ENCODE measurements at places on chromosomes 7 and 10.

GRCh38 chr10:90526721-90527120 lies 331.1 kb downstream of the HTR7 start:
- ATAC-seq = no peak

- no peak for ATAC-seq
Measured at GRCh38 chr10:118116715-118117449, 70.1 kb upstream of the RAB11FIP2 start.

GRCh38 chr7:142150356-142150755 lies 38.8 kb downstream of the MGAM2 start:
- no peak for ATAC-seq

GRCh38 chr7:157111311-157111710 lies 27.4 kb upstream of the UBE3C start:
- ATAC-seq = no peak

DNA sequence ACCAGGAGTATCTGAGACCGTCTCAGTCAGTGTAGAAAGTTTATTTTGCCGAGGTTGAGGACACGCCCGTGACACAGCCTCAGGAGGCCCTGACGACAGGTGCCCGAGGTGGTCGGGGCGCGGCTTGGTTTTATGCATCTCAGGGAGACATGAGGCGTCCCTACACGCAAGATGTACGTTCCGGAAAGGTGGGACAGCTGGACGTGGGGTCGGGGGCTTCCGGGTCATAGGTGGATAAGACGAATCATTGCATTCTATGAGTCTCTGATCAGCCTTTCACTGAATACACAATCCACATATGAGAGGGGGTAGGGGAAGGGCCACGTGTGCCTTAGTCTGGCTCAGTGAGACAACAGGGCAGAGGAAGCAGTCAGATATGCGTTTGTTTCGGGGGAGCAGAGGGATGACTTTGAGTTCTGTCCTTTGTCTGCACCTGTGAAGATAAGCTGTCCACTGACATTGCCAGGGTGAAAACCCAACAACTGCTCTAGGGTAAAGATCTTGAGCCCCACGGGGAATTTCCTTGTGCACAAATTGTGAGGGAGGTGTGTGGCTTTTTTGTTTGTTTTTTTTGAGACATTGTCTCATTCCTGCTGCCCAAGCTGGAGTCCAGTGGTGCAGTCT lies 66.2 kb downstream of the DNAJB6 start:
- ATAC-seq = no peak

DNA sequence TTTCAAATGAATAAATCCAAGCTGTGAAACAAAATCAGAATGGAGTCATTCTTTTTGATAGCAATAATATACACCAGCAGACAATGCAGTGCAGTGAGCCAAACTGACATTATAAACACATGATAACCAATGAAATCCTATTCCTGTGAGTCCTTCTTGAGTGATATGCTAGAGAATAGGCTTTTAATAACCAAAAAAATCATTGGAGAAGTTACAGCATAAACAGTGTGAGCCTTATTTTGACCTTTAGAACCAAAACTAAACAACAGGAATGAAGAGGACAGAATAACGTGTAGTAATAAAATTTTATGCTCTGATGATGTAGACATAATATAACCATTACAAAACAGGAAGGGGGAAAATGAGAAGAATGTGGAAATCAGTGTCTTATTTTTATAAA lies 8.7 kb downstream of the HUS1 start:
- ATAC-seq = no peak

DNA sequence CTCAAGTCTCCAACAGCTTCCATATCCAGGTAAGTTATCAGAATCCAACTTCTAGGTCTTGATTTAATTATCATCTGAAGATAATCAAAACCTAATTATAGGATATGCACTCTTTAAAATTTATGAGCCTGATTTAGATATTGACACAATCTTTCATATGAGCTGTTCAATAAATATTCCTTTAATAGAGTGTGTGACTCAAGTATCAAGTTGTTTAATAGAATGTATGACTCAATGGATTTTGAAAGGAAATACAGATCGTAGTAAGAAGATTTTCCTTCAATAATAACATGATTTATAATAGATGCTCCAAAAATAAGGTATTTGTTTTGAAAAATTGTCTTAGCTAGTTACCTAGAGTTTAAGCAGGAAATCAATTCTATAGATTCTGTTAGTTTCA lies 97.8 kb downstream of the ABCA13 start:
- ATAC-seq = no peak

GRCh38 chr7:102830197-102830596 lies 81.4 kb downstream of the FAM185A start:
- no peak for ATAC-seq

DNA sequence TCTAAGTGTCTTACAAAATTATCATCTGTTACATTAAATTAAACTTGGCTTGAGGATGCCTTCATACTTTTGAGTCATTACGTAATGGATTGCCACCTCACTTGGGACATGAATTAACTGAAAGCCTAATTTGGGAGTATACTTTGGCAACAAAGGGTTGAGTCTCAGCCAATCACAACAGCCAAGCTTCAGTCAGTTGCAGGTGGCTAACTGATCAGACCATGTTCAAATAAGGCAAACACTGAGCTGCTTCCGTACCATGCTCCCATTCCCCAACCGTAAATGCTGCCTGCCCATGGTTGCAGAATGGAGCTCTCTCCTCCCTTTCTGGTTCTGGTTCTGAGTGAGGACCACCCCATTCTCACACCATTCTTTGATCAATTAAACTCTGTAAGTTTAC lies 92.9 kb upstream of the STK17A start:
- no peak for ATAC-seq

- ATAC-seq = no peak
Measured at GRCh38 chr10:88618496-88618895, 31.9 kb downstream of the LIPJ start.

DNA sequence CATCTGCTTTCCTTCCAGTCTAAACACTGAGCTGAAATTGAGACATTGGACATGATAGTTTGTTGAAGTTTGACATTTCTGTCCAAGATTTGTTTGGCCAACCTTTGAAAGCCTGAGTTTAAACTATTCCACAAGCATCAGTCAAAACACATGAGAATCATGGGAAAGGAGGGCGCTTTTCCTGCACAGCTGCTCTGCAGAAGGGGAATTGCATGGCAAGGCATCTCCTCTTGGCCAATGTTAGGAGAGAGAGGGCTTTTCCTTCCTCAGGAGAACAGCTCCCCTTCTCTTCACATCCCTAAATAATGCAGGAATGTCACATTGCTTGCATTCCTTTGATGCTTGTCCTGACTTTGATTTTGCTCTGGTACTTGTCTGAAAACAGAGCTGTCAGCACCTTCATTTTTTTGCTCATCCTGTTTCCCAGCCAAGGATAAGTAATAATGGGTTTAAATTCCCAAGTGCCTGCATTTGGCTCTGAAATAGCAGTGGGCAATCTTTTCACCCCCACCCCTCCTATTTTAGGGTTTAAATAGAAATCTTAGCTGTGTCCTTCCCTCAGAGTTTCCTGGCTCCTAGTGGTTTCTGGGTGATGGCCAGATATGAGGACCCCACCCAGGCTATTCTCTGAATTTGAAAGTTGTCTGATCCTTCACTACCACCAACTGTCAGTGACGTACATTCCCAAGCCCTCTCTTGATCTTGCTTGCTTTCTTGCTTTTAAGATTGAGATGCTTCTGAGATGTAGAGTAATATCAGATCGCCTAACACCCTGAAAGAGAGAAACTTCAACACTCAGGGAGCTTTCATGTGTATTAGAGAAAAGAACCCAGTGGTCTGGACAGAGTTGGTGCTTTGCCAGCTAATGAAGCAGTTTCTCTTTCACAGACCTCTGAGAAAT lies 75.2 kb upstream of the NPVF start:
- ATAC-seq = no peak

GRCh38 chr10:52653263-52653909 lies 119.2 kb downstream of the MBL2 start:
- ATAC-seq = no peak

GRCh38 chr10:129601737-129602136 lies 134.7 kb downstream of the MGMT start:
- no peak for ATAC-seq

DNA sequence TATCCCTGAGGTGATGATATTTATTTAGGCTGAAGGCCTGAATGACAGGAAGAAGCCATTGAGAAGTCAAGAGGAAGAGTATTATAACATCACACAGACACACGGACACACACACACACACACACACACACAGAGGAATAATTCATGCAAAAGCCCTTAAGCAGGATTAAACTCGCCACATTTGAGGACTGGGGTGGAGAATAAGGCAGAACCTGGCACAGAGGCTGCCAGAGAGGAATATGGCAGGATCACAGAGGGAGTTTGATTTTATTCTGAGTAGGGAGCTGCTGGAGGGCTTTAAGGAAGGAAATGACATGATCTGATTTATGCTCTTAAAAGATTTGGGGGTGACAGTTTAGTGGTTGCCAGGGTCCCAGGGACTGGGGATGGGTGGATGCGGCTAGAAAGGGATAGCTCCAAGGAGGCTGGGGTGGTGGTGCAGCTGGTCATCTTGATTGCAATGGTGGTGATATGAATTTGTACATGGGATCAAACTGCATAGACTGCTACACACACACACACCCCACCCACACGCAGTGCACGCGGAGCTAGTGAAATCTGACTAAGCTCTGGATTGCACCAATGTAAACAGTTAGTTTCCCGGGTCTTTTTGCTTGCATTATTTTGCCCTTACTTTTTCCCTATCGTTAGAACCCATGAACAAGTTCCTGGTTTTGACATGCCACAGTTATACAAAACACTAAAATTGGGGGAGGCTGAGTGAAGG lies 11.2 kb downstream of the SMURF1 start:
- ATAC-seq = no peak

DNA sequence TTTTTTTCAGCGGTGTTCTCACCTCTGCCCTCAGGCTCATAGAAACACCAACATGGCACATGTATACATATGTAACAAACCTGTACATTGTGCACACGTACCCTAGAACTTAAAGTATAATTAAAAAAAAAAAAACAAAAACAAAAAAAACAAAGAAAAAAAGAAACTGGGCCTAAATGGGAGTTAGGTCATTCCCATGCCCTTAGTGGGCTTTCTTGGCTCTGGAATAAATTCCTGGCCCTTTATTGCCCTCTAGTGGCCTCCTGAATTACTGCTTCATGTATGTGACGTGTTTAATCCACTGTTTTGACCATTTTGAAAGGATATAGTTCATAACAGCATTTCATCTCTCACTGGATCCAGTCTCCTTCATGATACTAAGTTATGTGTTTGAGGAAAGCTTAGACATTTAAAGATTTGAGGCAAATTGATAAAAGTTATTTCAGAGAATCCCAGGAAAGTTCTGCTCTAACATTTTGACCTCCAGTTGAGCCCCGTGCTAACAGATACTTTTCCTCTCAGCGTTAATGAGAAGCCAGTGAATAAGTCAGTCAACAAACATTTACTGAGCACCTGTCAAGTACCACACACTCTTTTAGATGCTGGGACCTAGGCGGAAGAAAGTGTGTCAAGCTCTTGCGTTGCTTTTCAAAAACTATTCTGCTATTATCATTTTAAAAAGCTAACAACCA lies 54.7 kb upstream of the SYPL1 start:
- no peak for ATAC-seq

DNA sequence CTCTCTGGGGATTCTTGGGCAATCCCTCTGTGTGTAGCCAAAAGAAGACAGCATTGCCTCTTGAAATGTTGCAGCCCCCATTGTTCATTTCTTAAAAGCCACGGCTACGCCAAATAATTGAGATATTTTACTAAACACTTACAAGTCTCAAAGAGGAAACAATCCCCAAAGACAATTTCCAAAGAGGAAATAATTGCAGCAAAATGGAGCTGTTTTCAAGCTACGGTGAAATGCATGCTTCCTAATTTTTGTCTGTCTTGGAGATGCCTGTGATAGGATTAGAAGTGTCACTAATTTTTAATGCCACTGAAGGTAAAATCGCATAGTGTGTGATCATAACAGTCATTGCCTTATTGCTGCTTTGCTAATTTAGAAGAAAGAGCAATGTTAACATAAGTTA lies 72.9 kb upstream of the NAMPT start:
- ATAC-seq = no peak

GRCh38 chr7:83394776-83395175 lies 232.1 kb upstream of the PCLO start:
- no peak for ATAC-seq

DNA sequence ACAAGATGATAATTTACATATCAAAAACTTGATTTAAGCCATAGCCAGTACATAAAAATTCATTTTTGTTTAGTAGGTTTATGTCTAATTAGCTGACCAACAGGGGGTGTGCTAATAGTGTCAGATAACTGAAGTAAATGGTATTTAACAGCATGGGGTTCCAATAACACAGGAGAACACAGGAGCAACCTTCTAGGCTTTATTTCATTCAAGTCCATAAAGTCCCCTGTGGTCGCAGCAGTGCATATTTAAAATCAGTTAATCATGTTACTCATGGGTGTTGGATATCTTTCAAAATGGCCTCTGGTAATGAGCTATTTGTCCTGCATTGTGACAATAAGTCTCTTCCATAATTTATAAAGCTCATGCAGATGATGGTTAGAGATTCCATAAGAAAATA lies 238.6 kb downstream of the CNTNAP2 start:
- no peak for ATAC-seq

GRCh38 chr7:83271212-83272099 lies 108.8 kb upstream of the PCLO start:
- no peak for ATAC-seq

GRCh38 chr10:27558612-27559020 lies 54.5 kb downstream of the RAB18 start:
- peak; percentile 46 for ATAC-seq

- ATAC-seq = no peak
Measured at GRCh38 chr10:60048091-60048501, 141.7 kb upstream of the CCDC6 start.

DNA sequence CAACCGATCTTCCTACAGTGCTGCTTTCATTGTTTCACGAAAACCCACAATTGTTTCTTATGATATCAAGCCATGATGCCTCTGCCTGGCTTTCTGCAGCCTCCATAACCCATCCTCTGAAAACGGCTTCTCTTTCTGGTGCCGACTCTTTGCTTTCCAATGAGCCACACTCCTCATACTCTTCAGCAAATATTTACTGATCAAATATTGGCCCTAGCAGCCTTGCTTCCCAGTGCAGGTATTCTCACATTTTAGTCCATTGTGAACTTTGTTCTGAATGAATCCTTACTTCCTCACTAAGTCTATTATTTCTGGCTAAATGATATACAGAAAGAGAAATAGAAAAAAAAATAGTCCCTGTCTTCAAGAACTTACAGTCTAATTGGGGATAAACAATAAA lies 35.5 kb downstream of the LAMB1 start:
- ATAC-seq = no peak

DNA sequence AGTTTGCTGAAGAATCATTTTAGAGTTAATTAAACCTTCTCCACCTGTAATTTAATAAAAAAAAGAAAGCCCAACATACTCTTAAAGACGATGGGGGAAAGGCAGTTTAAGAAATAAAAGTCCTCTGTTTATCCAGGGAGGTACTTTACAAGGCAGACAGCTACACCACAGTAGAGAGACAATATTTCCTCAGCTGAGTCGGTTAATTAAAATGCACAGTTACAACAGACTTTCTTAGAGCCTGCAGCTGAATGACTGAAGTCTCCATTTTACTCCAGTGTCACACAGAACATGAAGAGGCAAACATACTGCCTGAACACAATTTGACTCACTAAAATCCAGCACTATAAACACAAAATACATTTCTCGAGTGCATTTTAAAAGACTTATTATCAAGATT lies 15.1 kb downstream of the LRRTM3 start:
- ATAC-seq = no peak

- no peak for ATAC-seq
Measured at GRCh38 chr7:78363866-78364265, 565.3 kb downstream of the PHTF2 start.

GRCh38 chr10:43122096-43122495 lies 16.1 kb upstream of the CSGALNACT2 start:
- ATAC-seq = no peak

Data from activated T-helper 17 cell treated with anti-CD3 and anti-CD28 coated beads, Interleukin-2, amount 50 U/mL, for 72 hours (primary cell).